ENCODE measurements at places on chromosomes 1 and 21.
A peak's percentile ranks its signal among the peaks of the same experiment; 100 is the strongest.

- no peak for DNase-seq
These were observed 473.3 kb upstream of the PLXNA2 start for GRCh38 chr1:208717525-208717924.

GRCh38 chr1:32215629-32216480 lies 6.3 kb downstream of the TMEM234 start:
- peak; percentile 54 for DNase-seq

- no peak for DNase-seq
These were observed 17.3 kb downstream of the KCTD3 start for GRCh38 chr1:215584389-215584788.

GRCh38 chr1:17028662-17029188 lies 17.0 kb upstream of the ATP13A2 start:
- DNase-seq, result no peak

GRCh38 chr1:116754198-116754977 lies at the start of gene CD2:
Gene CD2, plus strand, starts transcription at chr1:116754430. Its CDS starts 63 bp downstream, at chr1:116754493.
- no peak for DNase-seq

GRCh38 chr1:10948463-10948775 lies 64.0 kb upstream of the TARDBP start:
- no peak for DNase-seq

DNA sequence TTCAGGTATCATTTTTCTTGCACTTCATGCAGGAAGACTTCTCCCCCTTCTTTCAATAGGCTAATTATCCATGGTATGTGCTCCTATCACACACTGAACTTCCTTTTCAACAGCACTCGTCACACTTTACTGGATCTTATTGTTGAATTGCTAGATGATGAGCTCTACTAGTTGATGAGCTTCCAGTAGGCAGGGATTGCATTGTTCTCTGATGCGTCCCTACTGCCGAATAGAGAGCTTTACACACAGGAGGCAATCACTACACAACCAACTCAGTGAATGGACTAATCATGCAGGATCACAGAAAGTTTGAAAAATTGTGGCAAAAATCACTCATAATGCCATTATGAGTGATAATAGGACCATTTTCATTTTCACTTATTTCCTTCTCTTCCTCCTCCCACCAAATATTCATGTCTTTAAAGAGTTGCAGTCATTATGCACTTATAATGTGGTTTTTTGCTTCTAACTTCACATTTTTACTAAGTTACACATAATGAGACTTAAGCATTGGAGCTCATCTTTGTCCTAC lies 128.1 kb upstream of the ZNF648 start:
- DNase-seq, result no peak

DNA sequence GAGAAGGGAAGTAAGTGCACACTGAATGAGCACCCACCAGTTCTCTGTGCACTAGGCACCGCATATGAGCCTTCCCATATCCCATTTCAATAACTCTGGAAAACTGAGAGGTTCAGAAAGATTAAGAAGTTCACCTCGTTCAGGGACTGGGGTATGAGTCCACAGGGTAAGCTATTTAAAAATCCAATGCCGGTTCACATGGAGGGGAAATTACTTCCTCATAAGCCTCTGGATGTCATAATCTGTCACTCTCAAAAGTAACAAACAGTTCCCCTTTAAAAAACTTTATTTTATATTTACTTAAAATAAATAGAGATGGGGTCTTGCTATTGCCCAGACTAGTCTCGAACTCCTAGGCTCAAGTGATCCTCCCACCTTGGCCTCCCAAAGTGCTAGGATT lies 1.9 kb downstream of the OR2B11 start:
- no peak for DNase-seq

DNA sequence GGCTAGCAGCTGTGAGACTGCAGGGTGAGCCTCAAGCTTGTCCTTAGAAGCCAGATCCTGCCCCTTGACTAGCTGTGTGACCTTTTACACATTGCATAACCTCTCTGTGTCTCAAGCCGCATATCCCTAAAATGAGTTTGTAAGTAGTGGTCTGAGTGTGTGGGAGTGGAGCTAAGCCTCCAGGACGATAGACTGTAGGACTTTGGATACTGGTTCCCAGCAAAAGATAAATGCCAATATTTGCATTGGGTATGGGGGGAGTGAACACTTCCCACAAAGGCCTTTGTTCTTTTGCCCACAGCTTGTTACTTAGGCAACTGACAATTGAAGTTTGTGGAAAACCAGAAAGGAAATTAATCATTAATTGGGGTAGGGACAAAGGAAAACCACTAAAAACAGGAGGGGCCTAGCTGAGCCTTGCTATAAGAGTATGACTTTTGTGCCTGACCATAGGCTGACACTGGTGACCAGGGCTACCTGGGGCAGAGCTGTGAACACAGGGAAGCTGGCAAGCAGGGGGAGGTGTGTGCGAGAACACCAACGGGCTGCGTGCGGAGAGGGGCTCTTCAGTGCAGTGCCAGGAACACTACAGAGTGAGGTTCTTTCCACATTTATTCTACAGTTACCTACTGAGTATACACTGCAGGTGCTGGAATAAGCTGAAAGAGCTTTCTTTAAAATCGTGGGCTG lies 102.4 kb upstream of the ETV3 start:
- no peak for DNase-seq

DNA sequence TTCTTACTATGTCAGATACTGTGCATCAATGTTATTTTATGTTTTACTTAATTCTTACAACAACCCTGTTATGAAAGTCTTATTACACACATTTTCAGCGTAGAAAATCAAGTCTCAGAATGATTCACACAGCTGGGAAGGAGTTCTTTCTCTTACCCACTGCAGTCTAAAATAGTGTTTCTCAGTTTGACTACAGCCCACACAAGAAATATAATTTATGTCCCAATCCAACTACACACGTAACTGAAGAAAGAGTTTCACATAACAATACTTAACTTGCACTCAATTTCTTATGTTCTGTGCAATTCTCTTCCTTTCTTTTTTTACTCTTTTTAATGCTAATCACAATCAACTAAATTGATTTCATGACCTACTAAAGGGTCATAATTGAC lies 252.8 kb upstream of the ADGRL2 start:
- DNase-seq, result no peak

GRCh38 chr1:224623310-224623714 lies 7.2 kb downstream of the CNIH3 start:
- DNase-seq, result no peak

GRCh38 chr1:181088079-181089016 lies at the start of gene IER5:
Gene IER5, plus strand, starts transcription at chr1:181088700. Its CDS starts 203 bp downstream, at chr1:181088903.
- peak; percentile 93 for DNase-seq

- no peak for DNase-seq
These were observed 178.4 kb upstream of the TMEM51 start for GRCh38 chr1:14975119-14975518.

DNA sequence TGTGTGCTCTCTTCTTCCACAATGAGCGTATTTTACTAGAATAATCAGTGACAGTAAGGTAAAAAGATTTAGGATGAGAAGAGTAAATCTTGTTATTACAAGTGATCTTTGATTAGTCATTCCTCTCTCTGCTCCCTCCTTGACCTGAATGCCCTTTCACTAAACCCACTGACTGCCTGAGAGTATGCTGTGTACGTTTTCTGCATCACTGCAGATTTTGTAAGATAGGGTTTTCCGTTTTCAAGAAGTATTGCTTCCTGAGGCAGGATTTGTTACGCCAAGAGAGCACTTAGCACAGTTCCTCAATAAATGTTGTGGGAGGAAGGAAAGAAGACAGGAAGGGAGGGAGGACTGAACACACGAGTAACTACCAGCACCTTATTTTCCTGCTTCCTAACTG lies 7.7 kb upstream of the LAMB3 start:
- DNase-seq, result no peak
